ENCODE measurements at places on chromosomes 1 and 21. TPM values are rescaled to one million over a fixed set of nuclear protein-coding genes. Genes with fewer than 3 reads are reported as not detected.

DNA sequence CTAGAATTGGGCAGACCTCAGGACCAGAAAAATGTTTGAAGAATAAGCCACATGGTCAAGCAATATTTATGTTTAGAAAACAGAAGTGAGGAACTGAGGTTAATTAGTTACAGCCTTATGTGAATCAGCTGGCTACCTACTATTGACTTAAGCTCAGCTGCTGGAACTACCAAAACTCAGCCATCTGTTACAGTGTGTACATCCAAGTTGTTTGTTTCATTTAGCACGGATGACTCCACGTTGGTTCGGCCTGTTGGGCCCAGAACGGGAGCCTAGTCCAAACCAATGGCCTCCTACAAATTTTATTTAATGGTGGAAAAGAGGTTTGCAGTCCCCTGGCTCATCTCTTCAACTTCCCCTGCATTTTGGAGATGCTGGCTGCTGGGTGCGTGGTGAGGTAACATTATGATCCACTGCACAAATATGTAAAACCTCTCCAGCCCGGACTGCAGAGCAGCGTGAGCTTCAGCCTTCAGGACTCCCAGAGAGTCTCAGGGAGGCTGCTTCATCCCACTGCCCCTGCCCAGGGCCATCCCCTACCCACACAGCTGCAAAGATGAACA lies 143.4 kb downstream of the ZZZ3 start:
- no peaks in the 10 kb centered on the region for H3K36me3 ChIP-seq
- H3K4me3 ChIP-seq = no peak overlapping the region
- H3K27me3 ChIP-seq = no peaks in the 10 kb centered on the region
- no peaks in the 10 kb centered on the region for H3K4me1 ChIP-seq
- no peak overlapping the region for H3K27ac ChIP-seq

DNA sequence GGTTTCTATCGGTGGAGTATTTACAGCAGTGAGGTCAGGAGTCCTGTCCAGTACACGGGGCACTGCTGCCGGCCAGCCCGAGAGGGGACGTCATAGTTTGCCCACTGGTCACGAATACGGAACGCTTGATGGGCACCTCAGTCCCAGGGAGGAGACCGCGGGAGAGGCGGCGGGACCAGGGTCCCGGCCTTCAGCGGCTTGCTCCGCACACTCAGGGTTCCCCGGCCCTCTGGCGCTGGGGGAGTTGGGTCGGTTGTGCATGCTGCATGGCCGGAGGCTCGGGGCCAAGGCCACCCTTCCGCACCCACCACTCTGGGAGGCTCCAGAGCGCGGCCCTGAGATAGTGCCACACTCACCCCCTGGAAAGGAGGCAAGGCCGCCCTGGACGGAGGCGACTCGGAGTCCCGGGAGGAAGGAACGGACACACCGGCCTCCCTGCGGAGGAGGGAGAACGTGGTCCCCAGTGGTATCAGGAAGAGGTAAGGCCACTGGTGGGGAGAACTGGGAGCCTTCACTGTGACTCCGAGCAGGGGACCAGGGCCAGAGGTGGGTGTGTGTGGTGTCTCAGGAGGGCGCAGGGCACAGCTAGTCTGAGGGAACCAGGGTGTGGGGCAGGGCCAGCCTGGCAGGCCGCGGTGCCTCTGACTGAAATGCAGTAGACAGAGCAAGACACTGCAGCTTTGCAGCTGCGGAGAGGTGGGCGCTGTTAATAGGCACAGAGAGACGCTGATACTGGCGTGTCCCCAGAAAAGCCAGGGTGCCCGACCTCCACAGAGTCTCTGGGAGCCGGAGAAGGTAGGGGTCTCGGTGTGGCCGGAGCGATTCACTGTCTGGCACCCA lies 28.6 kb upstream of the PRSS38 start:
- DNase-seq = peak; percentile 78
- H3K27ac ChIP-seq = peak overlapping the region; percentile 55
- no peaks in the 10 kb centered on the region for H3K36me3 ChIP-seq
- H3K27me3 ChIP-seq = no peaks in the 10 kb centered on the region
- H3K4me3 ChIP-seq = peak overlapping the region; percentile 37
- no peaks in the 10 kb centered on the region for H3K4me1 ChIP-seq

DNA sequence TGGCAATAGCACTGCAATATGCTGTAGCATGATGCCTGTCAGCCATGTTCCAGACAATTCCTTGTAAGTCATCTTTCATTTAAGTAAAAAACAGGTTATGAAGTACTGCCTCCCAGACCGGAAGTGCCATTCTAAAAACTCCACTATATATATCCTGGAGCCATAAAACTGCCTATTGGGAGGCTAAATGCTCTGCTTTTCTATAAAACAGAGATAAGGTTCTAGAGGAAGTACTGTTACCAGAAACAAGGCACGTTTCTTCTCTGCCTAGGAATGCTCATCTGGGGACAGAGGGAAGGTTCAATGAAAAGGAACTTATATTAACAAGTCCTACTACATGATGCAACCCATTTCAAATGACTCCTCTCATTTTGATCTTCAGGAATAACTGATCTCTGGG lies 66.8 kb downstream of the GPR137B start:
- H3K27me3 ChIP-seq = no peaks in the 10 kb centered on the region
- H3K27ac ChIP-seq = no peak overlapping the region
- H3K36me3 ChIP-seq = no peaks in the 10 kb centered on the region
- H3K4me1 ChIP-seq = no peaks in the 10 kb centered on the region

The LAD1 gene
- total RNA-seq = not detected

GRCh38 chr1:218312509-218312908 lies 27.4 kb downstream of the RRP15 start:
- no peak overlapping the region for H3K4me3 ChIP-seq
- DNase-seq = no peak
- no peaks in the 10 kb centered on the region for H3K36me3 ChIP-seq
- no peak overlapping the region for H3K27ac ChIP-seq
- H3K4me1 ChIP-seq = no peaks in the 10 kb centered on the region

DNA sequence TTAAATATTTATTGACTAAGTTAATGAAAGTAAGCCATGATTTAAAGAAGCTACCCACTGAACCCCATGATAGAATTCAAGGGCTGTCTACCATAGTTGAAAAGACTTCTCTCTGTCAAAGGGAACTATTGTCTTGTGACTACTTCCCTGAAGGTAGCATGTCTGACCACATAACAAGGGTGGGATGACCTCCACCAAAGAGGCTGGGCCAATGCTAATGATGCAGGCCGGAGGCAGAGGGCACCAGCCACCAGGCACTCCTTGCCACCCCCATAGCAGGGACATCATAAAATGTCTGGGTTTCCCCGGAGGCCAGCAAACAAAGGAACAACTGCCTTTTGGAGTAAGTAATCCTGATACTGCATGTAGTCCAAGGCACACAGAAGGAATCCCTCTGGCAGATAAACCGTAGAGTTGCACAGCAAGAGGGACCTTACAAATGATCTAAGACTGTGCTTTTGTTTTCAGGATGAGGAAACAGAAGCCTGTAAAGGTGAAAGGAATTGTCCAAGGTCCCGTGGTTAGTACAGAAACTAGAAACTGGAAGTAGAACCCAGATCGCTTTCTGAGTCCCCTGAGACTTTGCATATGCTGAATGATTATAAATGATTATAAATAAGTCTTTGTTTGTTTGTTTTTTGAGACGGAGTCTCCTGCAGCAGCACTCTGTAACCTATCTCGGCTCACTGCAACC lies 33.5 kb upstream of the ITPKB start:
- H3K4me3 ChIP-seq = no peak overlapping the region
- no peak overlapping the region for H3K27ac ChIP-seq
- DNase-seq = no peak
- H3K4me1 ChIP-seq = no peaks in the 10 kb centered on the region
- H3K36me3 ChIP-seq = no peaks in the 10 kb centered on the region
- no peaks in the 10 kb centered on the region for H3K27me3 ChIP-seq

GRCh38 chr1:9715536-9716226 lies 64.2 kb downstream of the PIK3CD start:
- no peaks in the 10 kb centered on the region for H3K27me3 ChIP-seq
- no peak for DNase-seq
- H3K4me3 ChIP-seq = no peak overlapping the region
- H3K36me3 ChIP-seq = no peaks in the 10 kb centered on the region

The ZNF687 gene
- 24.0 TPM for total RNA-seq

DNA sequence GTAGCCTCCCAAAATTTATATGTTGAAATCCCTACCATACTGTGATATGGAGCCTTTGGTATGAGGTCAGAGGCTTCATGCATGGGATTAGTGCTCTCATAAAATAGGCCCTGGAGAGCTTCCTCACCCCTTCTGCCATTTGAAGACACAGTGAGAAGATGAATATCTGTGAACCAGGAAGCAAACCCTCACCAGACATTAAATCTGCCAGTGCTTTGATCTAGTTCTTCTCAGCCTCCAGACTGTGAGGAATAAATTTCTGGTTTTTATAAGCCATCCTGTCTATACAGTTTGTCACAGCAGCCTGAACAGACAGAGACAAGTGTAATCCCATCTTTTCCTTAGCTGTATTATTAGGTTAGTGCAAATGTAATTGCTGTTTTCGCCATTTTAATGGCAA lies 88.4 kb downstream of the OLFML2B start:
- H3K27me3 ChIP-seq = no peaks in the 10 kb centered on the region
- no peak for DNase-seq
- peaks cover 1% of the 10 kb centered on the region for H3K36me3 ChIP-seq
- no peak overlapping the region for H3K27ac ChIP-seq
- peaks cover 2% of the 10 kb centered on the region for H3K4me1 ChIP-seq

Data from aorta (tissue), 5 donors.